ENCODE measurements at places on chromosomes 1 and 21. TPM values are rescaled to one million over a fixed set of nuclear protein-coding genes. Genes with fewer than 3 reads are reported as not detected.

- H3K27me3 ChIP-seq, result no peaks in the 10 kb centered on the region
- no peak overlapping the region for H3K4me3 ChIP-seq
- H3K27ac ChIP-seq, result no peak overlapping the region
- no peak for DNase-seq
- no peaks in the 10 kb centered on the region for H3K36me3 ChIP-seq
Measured at GRCh38 chr1:43610339-43610738, 39.6 kb upstream of the KDM4A start.

DNA sequence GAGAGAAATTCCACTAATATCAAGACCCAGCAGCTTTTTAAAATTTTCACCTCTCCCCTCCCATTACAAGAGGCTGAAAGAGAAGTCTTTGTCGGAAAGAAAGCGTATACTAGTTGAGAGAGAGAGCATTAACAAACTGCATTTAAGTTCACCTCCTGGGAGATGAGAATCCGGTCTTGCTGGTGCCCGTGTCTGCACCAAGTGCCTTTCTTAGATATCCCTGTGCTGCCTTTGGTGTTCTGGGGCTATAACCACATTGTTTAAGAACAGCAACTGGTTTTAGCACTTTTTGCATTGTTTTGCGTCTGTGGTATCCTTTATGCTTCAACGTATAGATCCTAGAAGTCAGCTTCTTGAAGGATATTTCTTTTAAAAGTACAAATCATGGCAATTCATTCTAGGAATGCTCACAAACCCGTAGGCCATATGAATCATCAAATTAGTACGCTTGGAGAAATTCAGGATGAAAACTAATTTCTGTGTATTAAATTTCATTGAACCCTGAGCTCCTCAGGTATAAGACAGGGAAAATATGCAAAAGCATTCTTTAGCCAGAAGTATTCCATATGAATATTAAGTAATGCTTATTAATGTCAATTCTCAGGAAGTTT is 3.4 kb upstream of the RPE65 start:
- no peak overlapping the region for H3K27ac ChIP-seq
- peaks cover 3% of the 10 kb centered on the region for H3K4me1 ChIP-seq
- no peaks in the 10 kb centered on the region for H3K27me3 ChIP-seq
- H3K4me3 ChIP-seq, result no peak overlapping the region
- H3K36me3 ChIP-seq, result no peaks in the 10 kb centered on the region
- DNase-seq, result no peak

The KCNE2 gene
- 0.44 TPM for total RNA-seq

The AVPR1B gene
- total RNA-seq, result not detected

The AMY2A gene
- total RNA-seq, result 1.4 TPM

Measured in tibial nerve (tissue), 4 donors.